ENCODE measurements at places on chromosomes 12 and 14.

- DNase-seq, result no peak
Observed at GRCh38 chr14:95322651-95323050, 2.9 kb upstream of the CLMN start.

GRCh38 chr14:64405295-64405694 lies 17.1 kb downstream of the MTHFD1 start:
- DNase-seq, result no peak

- DNase-seq, result no peak
Observed at GRCh38 chr14:91388551-91388975, 29.1 kb downstream of the CCDC88C start.

DNA sequence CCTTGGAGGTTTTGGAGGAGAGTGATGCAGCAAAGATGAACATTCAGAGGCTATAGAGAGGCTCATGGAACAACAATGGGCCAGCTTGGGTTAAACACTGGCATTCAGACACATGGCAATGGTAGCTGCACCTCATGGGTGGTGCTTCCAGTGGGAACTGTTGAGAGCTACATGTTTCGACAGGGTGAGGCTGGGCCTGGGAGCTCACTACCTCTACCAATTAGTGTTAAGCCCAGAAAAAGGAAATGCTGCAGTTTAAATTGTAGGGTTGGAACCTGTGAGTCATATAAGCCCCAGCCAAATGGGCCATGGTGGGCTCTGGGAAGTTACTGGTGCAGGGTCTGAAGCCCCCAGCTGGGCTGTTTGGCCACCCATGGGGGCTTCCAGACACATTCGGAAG lies 279.7 kb downstream of the ZFP36L1 start:
- no peak for DNase-seq

DNA sequence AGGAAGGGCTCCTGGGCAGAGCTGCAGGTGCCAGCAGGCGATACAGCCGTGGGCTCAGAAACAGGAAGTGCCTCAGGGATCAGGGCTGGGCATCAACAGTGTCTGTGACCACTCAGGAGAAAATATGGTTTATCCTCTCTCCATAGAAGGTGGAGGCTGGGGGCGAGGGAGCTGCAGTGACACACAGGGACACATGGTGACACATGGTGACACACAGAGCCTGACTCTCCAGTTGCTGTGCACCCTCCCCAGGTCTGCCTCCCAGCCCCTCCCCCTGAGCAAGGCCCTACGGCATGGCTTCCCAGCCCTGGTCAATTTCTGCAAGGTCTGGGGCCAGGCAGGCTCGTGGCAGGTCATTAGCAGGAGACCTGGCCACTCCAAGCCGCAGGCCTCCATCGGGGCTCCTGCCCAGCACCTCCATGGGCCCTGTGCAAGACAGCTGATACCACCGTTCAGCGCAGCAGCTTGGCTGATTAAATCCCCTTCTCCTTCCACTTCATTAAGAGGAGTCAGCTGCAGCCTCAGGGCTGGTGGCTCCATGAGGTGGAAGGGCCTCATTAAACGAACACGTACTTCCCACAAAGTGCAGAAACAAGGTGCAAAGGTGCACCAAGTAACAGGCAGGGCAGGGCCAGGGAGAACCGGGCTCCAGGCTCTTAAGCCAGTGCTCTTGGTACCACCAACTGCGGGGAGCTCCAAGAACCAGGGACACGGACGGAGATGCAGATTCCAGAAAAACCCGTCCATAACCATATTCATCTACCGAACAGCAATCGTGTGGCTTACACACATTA lies 60.7 kb downstream of the CCNK start:
- DNase-seq, result no peak

DNA sequence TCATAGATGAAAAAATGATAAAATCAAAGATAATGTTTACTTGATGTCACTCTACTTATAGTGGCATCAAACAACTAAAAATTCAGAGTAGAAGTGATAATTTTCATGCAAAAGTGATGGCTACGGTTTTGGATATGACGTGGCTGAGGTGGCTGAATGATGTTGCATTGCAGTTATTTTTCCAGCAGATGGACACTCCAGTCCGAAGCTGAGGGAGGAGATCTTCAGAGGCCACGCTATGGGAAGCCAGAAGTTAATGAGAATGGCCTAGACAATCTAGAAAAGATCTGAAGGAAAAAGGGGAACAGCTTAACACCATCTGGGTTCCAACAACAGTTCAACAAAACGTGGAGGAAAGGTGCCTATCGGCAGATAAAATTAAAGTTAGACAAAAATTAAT lies 279.8 kb downstream of the SOX5 start:
- DNase-seq, result no peak

DNA sequence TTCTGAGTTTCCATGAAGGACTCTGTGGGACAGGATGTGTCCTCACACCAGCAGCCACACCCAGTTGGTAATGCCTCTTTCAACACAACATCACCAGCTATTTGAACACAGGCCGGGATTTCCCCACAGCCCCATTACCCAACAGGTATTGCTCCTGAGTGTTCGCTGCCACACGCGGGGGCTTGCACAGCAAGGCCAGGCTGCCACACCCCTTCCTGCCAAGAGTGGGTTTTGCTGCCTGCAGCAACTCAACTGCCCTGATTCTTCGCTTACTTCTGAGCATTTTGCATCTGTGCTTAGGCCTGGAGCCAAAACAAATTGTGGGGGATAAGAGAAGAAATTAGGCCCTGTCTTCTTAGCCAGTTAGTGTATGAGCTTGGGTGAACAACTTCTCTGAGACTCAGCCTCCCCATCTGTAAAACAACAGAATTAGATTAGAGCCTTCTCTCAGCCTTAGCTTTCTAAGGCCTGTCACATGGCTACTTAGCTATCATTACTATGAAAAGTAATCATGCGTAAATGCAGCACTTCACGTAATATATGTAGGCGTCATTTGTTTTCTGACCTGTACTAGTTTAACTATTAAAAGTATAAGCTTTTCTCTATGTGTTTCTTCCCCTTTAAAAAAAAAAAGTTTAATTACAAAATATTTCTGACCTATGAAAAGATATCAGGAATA lies 20.0 kb downstream of the CKAP4 start:
- no peak for DNase-seq

- DNase-seq, result no peak
Observed at GRCh38 chr12:108468196-108468968, 46.7 kb upstream of the FICD start.

- DNase-seq, result no peak
Observed at GRCh38 chr12:100858656-100859055, 64.1 kb downstream of the ANO4 start.

DNA sequence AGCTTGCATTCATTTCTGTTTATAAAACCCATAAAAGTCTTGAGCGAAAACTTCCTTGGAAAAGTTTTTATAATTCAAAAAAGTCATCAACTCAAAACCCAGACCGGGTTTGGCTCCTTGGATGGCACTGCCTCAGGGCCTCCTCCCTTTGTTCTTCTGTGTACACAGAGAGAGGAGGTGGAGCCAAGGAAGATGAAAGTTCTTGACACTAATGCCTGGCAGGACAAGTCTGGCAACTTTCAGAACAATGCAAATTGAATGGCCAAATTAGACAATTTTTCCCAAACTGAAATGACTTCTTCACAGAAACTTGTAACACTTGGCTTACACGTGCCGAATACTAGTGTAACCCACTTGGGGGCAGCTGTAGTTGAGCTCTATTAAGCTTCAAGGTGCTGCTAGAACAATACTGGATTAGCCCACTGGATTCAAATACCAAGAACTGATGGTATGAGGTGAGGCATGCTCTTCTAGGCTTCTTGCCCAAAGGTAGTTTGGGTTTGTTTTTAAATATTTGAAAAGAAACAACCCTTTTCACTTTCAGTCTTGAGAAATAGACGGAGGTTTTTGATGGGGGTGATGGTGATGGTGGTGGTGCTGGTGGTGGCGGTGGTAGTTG lies 86.6 kb upstream of the FRMD6 start:
- DNase-seq, result no peak

GRCh38 chr14:77377502-77377844 lies 294 bp downstream of the SAMD15 start:
- no peak for DNase-seq

DNA sequence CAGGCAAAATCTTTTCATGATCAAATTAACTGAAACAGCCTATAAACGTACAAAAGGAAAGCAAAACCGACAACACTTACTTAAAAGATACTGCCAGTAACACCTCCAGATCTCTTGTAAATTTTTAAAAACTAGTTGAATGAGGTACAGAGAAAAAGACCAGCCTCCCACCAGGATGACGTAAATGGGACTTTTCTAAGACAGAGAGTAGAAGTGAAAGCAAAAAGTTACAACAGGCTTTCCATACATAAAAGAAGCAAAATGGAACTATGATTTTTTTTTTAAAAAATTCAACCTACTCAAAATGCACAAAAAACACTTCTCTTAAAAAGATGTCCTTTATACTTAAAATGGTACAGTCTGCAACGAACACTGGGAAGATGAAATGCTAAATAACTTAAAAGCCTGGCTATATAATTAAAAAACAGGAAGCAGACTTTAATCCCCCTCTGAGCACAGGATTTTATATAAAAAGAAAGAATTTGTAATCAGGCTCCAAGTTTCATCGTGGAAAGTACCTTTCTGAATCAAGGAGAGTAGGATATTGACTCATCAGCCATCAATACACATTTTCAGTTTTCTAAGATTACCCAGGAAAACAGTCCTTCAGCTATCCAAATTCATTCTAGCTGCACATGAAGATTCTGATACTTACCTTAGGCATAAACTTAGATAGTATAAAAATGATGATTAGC lies 14.2 kb upstream of the MYO1A start:
- no peak for DNase-seq

DNA sequence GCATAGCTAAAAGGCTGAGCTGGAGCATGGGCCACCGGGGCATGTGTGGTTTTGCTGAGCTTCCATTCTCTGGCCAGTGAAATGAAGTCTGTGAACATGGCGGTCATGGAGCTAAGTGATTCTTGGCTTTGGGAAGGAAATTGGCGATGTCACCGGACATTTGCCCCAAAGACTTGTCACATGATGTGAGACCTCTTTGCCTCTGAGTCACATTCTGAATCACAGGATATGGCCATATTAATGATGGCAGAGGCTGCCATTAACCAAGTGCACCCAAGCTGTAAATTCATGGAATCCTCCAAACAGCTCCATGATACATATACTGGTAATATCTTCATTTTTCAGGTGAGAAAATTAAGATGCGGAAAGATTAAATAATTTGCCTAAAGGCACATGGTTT lies 27.4 kb upstream of the BATF start:
- DNase-seq, result no peak

DNA sequence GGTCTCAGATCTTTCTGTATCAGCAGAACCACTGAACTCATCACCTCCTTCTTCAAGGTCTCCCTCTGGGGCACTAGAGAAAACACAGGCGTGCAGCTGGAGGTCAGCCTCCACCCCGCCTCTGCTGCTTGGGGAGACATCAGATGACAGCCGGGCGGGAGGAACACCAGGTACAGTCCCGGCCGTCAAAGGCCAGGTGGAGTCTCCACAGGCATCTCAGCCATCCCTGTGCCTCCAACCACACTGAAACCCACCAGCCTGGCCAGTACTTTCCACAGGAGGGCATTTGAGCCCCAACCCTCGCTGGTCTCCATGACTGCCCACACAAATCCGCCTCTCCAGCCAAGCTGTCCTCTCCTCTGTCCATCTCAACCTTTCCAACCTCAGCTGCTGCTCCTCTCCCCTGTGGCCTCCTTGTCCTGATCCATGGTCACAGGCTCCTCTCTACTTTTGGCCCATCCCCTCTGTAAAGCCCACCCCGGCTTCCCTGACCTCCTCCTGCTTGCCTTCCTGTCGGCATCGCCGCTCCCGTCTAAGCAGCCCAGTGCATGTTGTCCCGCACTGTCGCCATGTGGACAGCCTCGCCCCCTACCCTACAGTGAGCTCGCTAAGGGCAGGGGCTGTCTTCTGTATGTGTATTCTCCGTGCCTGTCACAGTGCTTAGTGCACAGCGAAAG lies 21.4 kb upstream of the FKBP4 start:
- no peak for DNase-seq

GRCh38 chr14:97275276-97275675 lies 478.1 kb downstream of the VRK1 start:
- no peak for DNase-seq

GRCh38 chr14:97281741-97282140 lies 484.6 kb downstream of the VRK1 start:
- DNase-seq, result no peak

DNA sequence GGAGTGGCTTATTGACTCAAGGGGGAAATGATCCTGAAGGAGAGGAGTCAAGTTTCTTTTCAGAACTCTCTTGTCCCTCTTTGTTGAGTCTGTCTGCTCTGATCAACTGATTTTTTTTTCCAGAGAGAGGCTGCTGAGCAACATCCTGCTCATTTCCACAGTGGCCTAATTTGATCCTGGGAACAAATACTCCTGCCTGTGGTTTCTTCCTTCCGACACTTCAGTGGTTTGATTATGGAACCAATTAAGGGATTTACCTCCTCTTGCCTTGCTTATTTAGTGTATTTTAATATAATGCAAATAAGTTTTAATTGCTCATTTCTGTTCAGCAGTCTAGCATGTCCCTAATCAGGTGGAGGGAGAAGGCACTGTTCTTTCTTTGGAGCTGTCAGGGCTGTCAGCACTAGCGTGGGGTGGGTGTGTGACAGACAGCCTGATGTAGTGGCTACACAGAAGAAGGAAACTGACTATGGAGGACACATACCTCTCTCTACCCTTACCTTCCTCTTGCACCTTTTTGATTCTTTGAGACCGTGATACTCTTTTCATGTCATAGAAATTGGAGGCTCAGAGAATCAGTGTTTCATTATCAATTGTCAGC lies 344.9 kb upstream of the STXBP6 start:
- DNase-seq, result no peak

- no peak for DNase-seq
Observed at GRCh38 chr12:127640181-127640886, 626.6 kb upstream of the TMEM132C start.

DNA sequence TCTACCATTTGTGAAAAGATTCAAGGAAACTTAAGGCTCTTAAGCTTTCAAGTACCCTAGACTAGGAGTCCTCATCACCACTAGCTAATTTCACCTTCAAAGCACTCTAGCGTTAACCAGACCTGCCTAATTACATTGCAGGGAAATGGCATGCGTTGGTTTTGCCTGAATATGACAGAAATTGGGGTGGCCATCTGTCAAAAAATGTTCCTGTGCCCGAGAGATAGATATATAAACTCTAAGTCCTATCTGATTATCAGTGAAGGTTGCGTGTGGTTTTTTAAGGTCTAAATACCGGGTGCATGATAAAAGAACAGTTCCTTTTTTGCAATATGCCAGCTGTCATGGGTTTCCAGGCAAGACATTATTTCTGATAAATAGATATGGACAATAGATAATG lies 48.3 kb downstream of the SPRING1 start:
- DNase-seq, result no peak

- DNase-seq, result no peak
Observed at GRCh38 chr12:51884676-51885229, 3.1 kb upstream of the ANKRD33 start.

DNA sequence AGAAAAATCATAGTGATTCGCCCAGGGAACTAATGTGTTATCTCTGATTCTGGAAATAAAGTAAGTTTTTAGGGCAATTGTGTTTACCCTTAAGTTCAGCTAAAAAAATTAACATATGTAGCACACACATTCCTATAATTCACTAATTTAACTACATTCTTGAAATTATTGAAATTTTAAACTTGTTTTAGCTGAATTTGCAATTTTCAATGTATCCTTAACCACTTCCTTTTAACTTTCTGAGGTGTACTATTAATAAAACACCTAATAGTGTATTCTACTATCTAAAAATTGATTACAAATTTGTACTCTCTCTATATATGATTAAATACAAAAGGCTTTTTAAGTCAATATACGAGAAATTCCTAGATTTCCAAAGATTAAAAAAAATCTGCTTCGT lies 2.2 kb downstream of the KLHL28 start:
- no peak for DNase-seq

All from activated T-helper 1 cell treated with anti-CD3 and anti-CD28 coated beads, Interleukin-2, amount 50 U/mL, for 16 hours (primary cell).